Heart left ventricle (tissue), 16 donors: ENCODE measurements at places on chromosomes 1 and 21.
A peak's percentile ranks its signal among the peaks of the same experiment; 100 is the strongest.

- peak overlapping the region; percentile 74 for H3K4me3 ChIP-seq
- no peaks in the 10 kb centered on the region for H3K27me3 ChIP-seq
- peak overlapping the region; percentile 76 for H3K27ac ChIP-seq
- no peaks in the 10 kb centered on the region for H3K4me1 ChIP-seq
- H3K36me3 ChIP-seq = no peaks in the 10 kb centered on the region
- no peak for DNase-seq
These were observed 1.2 kb downstream of the CLSPN start for GRCh38 chr1:35768350-35769187.

- no peak overlapping the region for H3K27ac ChIP-seq
- H3K4me1 ChIP-seq = no peaks in the 10 kb centered on the region
- H3K36me3 ChIP-seq = no peaks in the 10 kb centered on the region
- DNase-seq = no peak
- H3K27me3 ChIP-seq = no peaks in the 10 kb centered on the region
These were observed 51.1 kb upstream of the KLHDC7A start for GRCh38 chr1:18429654-18430053.

DNA sequence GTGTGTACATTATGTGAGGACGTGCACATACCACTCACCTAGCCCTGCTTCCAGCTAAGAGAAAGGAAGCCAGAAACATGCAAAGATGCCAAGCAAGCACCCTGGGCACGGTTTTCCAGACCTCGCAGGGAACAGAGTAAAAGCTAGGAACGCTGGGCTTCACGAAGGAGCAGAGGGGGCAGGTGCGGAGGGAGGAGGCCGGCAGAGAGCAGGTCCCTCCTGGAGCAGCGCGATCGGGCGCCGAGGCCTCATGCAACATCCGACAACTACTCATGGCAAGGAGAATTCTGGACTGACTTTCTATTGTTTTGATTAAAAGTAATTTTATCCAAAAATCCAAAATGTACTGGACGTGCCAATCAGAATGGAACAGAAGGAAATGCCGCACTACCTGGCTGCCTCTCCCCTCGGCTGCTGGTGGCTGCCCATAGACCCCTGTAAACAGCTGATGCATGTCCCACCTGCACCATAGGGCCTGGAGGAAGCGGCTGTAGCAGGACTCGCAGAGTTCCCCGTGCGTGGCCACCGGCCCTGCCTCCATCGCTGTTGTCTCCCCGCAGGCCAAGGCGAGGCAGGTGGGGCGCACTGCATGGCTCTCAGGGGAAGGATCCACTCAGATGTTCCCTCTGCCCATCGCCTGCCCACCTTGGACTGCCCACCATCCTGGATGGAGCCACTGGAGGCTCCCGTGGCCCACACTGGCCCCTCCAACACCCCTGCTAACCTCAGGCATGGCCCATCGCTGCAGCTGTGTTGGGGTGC is 93.5 kb downstream of the WDR4 start:
- no peak overlapping the region for H3K27ac ChIP-seq
- peaks cover 31% of the 10 kb centered on the region for H3K4me1 ChIP-seq
- no peak for DNase-seq

DNA sequence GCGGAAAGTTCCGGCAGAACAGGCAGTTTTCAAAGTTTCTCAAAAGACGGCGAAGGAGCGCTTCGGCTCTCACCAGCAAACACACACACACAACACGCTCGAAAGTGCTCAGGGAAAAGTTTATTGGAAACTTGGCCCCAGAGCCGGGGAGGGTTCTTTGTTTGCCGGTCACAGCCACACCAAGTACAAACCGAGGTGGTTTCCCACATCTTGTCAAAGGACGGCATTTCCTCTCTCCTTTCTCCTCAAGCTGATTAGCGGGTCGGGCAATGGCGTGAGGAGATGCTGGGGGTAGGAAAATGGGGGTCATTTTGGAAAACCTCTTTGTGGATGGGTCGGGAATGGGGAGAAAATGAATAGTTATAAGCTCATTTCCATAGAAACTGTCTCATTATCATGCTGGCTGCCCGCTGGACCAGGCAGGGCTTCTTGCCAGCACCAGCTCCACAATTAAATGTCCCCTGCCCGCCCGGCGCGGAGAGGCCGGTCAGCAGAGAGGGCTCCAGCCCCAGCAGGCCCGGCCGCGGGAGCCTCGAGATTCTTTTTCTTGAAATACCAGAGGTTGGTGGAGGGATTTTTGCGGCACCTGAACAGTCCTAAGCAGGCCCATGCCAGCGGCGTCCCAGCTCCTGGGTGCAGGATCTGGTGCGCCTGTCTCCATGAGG is 92.3 kb downstream of the PRDM16 start:
- no peaks in the 10 kb centered on the region for H3K27me3 ChIP-seq
- H3K4me3 ChIP-seq = no peak overlapping the region
- peak overlapping the region; percentile 22 for H3K27ac ChIP-seq
- H3K4me1 ChIP-seq = peaks cover 5% of the 10 kb centered on the region
- H3K36me3 ChIP-seq = no peaks in the 10 kb centered on the region
- DNase-seq = no peak
